ENCODE measurements at places on chromosomes 6 and 20.
A peak's percentile ranks its signal among the peaks of the same experiment; 100 is the strongest.

DNA sequence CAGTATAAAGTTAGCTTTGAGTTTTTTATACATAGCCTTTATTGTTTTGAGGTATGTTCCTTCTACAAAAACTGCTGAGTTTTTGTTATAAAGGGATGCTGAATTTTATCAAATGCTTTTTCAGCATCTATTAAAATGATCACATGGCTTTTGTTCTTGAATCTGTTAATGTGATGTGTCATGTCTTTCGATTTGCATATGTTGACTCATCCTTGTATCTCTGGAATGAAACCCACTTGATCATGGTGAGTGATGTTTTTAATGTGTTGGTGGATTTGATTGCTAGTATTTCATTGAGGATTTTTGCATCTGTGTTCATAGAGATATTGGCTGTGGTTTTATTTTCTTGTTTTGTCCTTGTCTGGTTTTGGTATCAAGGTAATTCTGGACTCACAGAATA, 24.7 kb upstream of the BLCAP start:
- DNase-seq: no peak

- DNase-seq: no peak
These were observed 54.2 kb downstream of the TSBP1 start for GRCh38 chr6:32317541-32317940.

DNA sequence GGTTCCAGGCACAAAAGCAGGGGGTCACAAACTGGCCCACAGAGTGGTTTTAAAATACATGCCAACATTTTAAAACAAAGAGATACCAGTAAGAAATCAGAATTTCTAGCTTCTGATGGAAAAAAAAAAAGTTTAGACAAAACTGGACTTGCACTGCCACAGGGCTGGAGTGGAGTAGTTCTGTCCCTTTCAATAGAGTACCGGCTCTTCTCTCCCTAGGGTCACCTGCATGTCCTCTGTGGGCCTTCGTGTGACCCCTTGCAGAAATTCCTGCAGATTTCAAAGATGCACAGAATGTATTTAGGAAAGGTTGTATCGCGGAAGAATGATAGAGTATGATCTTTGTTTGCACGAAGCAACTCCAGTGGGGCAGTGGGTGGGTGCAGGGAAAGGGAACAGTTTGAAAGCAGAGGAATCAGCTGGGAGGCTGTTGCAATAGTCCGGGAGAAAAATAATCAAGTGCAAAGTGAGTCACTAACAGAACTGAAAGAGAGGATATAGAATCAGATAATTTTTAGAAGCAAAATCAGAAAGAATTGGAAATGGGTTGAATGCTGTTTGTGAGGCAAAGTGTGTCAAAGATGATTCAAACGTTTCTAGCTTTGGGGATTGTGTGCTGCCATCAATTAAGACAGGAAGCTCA, 97.3 kb upstream of the STXBP5 start:
- no peak for DNase-seq

DNA sequence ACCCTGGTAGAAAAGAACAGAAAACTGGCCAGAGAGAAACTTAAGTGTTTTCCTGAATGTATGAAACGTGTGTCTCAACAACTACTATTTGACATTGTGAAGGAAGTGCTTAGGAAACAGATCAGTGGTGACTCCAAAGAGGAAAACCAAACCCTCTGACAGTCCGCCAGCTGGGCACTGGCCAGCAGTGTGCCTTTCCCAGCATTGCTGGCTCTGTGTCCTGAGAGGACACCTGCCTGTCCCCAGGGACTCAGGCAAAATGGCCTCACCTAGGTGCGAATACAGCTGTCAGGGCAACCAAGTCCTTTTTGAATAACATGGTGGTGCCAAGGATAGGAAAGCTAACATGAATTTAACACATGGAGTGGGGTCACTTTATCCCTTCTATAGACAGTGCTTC, 72.5 kb downstream of the NDUFAF5 start:
- no peak for DNase-seq

GRCh38 chr20:59495894-59496510, 108.3 kb upstream of the PHACTR3 start:
- DNase-seq: peak; percentile 41

DNA sequence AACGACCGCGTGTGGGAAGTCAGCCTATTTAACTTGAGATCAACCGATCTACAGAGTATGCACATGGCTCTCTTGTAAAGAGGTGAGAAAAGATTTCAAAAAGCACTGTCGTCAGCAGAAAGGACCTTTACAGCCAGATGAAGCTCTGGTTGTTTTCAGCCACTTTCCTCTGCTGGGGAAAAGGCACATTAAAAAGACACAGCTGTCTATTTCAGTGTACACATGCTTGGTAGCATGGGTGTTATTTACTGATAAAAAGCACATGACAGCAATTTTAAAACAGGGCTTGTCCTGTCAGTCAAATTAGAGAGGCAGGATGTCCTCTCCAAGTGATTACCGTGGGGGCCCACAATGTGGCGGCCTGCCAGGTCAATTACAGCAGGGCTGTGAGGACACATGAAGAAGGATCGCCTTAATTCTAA, 188.9 kb downstream of the PRKN start:
- DNase-seq: no peak

DNA sequence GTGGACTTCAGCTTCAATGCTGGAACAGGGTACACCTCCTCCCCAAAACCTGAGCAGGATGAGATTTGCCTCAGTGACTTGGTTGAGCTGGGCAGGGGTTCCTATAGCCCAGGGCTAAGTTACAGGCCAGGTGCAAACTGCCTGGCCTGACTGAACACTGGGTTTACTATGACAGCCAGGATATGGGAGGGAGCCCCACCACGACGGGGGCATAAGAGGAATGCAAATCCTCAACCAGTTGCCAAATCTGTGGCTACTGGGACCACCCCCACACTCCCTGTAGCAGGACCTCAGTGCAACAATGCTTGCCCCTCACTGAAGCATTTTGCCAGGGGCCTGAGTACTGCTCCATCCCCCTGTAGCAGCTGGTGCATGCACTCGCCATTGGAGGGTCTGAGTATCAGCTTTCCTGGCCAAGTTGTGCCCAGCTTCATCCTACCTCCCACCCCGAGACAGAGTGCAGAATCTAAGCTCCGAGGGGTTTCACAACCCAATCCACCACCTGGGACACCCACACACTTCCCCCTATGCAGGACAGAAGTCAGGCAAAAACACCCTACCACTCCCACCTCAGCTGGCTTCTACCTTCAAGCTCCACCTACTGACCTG, 27.6 kb downstream of the TREML4 start:
- no peak for DNase-seq

DNA sequence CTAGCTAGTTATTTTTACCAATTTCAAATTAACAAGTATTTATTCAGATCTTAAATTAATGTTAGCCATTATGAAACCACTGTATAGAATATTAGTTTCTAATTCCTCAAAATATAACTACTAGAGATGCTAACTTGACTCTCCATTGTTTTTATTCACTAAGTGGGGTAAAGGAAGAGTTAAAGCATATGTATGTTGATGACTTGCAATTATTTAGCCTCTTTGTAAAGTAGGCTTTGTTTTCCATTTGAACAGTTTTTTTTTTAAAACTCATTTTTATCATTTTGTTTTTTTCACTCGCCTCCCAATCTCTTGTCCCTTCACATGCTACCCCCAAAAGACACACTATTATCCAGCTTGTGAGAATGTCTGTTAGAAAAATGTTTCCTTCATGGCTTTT, 3.3 kb downstream of the FAM162B start:
- DNase-seq: no peak

DNA sequence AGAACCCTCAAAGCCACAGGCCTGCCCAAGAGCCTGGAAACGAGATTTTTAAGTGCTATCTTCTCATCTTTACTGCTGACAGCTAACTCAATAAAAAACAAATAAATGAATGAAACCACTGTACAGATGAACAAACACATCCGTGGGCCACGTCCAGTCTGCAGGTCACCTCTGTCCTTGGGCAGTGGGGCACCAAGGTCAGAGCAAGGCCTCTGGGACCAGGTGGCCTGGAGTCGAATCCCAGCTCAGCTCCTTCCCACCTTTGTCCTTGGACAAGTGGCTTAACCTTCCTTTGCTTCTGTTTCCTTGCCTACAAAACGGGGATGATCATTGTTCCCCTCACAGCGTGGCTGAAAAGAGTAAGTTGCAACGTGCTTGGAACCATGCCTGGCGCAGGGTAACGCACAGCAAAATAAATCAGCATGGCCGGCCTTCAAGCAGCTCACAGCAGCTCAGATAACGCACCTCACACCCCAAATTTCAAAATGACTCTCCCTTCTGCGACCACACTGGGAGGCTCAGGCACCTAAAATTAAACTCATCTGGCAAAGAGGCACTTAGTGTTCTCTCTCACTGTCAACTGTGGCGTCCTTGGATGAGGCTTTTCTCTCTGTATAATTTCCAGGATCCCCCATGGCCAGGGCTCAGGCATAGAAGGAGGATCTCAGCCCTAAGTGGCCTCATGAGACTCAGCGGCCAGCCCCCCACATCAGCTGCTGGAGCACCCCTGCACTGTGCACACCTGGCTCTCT, 35.7 kb downstream of the RRBP1 start:
- no peak for DNase-seq

- no peak for DNase-seq
These were observed 33.1 kb upstream of the FAM135A start for GRCh38 chr6:70380252-70380651.

DNA sequence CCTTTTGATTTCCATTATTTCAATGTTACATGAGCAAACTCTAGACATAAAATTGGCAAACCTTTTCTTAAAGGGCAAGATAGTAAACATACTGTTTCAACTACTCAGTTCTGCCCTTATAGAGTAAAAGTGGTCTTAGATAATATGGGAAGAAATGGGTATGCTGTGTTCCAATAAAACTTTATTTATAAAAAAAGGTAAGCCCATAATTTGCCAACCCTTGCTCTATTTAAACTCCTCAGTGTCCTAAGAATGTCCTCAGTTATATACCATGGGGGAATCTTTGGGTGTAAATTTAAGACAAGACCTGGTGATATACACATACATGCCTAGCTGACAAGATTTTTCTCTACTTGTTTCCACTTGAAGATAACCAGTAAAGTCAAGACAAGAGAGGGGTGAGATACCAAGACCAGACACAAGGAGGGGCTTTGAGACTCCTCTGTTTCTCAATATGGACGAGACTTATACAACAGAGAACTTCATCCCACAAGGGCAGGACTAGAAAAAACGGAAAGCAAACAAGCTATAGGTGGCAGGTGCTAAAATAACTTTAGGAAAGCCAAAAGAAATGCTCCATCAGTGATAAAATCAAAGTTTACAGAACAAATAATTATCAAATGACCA, 10.5 kb downstream of the SNX3 start:
- DNase-seq: no peak

GRCh38 chr20:45963059-45964005, 8.7 kb downstream of the ZNF335 start:
- no peak for DNase-seq

GRCh38 chr20:38441916-38442315, 6.8 kb upstream of the SNHG17 start:
- DNase-seq: no peak

DNA sequence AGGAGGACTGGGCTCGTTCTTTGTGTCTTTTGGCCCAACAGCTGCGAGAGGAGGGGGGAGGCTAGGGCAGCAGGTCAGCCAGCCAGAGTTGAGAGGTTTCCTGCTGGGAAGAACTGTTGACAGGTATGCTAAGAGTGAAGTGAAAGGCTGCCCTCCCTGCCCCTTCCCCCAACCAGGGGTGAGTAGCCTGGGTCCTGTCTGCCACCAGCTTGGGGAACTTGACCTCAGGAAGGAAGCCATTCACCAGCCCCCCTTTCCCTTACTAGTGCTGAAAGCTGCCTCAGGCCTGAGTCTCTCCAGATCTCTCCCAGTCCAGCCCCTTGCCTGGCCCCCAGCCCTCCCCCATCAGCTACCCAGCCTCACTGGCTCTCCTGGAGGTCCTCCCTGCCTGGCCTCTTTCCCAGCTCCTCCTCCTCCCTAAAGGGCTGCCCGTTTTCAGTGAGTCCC, 20.7 kb upstream of the ZNF76 start:
- DNase-seq: no peak

- DNase-seq: no peak
These were observed 31.9 kb downstream of the NUDT3 start for GRCh38 chr6:34360556-34360955.

DNA sequence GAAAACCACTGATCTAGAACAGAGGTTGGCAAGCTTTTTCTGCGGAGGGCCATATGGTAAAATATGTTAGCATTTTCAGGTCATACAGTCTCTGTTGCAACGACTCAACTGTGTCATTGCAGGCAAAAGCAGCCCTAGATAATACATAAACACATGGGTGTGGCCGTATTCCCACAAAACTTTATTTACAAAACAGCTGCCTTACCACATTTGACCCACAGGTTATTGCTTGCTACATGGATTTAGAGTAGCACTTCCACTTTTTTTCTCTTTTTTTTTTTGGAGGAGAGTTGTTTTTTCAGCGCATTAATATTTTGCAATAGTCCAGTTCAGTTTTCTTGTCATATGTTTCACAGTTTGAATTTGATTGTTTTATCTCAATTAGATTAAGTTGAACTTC, 2.5 kb upstream of the IGF2R start:
- no peak for DNase-seq

DNA sequence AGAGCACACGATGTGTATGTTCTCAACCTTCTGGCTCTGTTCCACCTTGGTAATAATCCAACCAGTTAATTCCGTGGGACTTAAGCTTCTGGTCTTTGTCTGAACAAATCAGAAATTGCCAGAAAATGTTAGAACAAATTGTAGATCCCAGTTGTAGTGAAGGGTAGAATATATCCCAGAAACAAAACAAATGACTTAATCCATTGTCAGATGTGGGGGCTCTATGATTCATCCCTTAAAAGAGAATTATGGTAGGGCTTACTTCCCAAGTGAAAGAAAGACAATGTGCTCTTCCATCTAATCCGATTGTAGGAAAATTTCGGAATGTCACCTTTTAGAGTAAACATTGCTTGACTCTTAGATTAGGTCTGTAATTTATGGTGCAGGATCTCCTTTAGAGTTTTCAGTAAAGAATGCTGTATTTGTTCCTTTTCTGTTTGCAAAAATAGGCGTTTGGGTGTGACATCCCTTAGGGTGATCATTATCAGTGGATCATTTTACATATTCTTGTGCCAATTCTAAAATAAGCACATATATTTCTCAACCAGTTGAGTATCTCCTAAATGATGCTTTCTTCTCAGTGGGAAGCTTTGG, 234.5 kb upstream of the ZNF217 start:
- DNase-seq: no peak

- no peak for DNase-seq
These were observed 985.4 kb downstream of the TBC1D32 start for GRCh38 chr6:120348926-120349325.

GRCh38 chr6:21634582-21634981, 41.0 kb downstream of the SOX4 start:
- no peak for DNase-seq

DNA sequence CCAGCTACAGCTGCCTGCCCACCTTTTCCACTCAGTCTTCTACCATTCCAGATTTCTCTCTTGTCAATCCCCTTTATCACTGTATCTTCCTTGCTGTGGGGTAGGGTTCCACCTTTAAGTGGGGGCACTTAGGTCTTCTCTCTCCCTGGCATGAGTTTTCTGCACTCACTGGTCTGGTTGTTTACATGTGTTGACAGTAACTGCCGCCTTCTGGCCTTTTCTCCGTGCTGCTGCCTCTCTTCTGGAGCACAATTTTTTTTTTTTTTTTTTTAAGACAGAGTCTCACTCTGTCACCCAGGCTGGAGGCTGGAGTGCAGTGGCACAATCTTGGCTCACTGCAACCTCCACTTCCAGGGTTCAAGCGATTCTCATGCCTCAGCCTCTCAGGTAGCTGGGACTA, 12.0 kb downstream of the RNF114 start:
- no peak for DNase-seq

GRCh38 chr6:117592983-117593759, 9.1 kb downstream of the GOPC start:
- DNase-seq: no peak
